Activated T-helper 17 cell treated with anti-CD3 and anti-CD28 coated beads, Interleukin-2, amount 50 U/mL, for 72 hours (primary cell): ENCODE measurements at places on chromosomes 6 and 20.

DNA sequence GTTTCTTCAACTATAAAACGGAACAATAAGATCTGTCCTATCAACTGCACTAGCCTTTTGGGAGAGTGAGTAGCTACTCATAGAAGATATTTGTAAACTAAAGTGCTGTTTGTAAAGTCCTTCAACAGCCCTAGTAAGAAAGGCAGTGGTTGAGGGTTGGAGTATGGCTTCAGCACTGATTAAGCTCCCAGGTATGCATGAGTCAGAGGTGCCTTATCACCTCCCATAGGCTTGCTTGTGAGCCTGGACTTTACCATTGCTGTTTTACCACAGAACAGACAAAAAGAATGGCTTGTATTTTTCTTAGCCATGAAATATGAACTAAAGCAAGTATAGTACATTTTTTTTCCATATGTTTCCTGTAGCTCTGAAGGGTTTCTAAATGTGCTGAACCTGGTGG lies 44.1 kb downstream of the SAMD3 start:
- ATAC-seq: peak; percentile 24

GRCh38 chr6:134172020-134172705 lies 119.7 kb upstream of the SLC2A12 start:
- no peak for ATAC-seq

- ATAC-seq: no peak
Measured at GRCh38 chr6:37225350-37226169, 32.0 kb upstream of the TBC1D22B start.

GRCh38 chr20:7094438-7094997 lies 327.0 kb downstream of the BMP2 start:
- no peak for ATAC-seq

DNA sequence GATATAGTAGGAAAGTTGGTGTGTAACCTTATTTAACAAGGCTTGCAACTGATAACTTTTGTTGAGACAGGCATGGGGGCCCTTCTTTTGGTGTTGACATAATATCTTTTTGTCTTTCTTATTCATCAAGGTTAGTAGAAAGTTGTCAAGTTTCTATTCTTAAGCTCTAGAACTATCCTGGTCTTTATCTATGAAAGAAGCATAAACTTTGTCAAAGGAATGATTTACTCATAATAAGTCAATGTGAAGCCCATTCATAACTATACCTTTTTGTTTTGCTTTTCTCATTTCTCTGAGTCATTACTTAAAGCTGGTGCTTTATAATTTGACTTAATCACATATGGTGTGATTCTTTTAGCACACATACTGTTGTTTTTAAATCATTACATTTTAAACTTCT lies 312.4 kb downstream of the UTRN start:
- ATAC-seq: peak; percentile 96

DNA sequence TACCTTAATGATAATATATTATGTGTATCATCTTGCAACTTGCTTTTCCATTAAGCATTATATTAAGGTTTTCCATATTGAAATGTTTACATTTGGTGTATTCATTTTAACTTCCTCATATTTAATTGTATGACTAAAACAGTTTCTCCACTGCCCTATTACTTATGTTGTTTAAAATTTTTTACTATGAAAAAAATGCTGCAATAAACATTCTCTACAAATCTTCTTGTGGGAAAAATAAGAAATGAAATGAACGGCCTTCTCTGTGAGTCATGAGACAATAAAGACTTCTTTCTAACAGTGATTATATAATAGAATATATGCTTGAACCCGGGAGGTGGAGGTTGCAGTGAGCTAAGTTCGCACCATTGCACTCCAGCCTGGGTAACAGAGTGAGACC lies 25.5 kb downstream of the FASTKD5 start:
- ATAC-seq: no peak

- ATAC-seq: no peak
Measured at GRCh38 chr6:79869184-79869583, 78.2 kb downstream of the ELOVL4 start.

DNA sequence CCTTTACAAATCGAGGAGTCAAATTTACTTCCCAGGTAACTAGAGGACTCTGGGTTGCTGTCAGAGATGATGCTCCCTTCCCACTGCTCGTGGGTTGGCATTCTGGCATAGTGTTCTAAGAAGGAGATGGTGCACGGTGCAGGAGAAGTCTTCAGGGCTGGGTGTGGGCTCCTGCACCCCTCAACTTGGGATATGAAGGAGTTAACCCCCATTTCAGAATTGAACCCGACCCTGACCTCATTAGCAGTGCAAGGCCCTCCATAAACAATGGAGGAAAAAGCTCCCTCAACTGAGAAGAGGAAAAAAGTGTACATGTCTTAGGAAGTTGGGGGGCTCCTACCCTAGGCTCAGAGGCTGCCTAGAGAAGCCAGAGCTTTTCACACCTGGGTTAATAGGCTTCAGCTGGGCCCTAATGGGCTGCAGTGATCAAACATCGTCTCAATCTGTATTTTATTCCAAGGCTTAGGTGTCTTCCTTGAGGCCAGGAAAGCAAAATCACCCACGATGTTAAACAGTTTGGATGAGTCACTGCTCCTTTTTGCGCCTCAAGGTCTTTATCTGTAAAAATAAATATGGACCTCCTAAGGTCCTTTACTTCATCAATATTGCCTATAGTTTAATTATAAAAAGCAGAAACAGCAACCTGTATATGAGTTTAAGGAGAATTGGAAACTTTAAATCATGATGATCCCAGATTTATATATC lies 29.4 kb downstream of the TFAP2B start:
- no peak for ATAC-seq

DNA sequence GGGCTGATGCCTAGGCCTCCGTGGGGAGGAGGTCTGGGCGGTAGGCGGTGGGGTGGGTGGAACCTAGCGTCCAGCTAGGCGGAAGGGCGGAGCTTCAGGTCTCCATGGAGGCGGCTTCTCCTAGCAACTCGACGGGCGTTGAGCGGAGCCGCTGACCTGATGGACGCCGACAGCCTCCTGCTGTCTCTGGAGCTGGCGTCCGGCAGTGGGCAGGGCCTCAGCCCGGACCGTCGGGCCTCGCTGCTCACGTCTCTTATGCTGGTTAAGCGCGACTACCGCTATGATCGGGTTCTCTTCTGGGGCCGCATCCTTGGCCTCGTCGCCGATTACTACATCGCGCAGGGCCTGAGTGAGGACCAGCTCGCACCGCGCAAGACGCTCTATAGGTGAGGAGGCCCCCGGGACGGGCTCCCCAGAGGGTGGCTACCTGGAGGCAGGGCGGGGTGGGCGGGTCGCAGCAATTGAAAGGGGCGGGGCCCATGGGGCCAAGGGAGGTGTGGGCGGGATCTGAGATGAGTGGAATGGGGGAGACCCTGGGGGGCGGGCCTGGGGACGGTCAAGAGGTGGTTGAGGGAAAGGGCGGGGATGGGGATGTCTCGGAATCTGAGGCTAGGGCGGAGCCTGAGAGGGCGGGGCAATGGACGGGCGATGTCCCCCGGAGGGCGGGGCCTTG lies at the start of gene RSPH9:
Gene RSPH9 (plus strand): TSS at position 97 of the 673 bp plus-strand sequence. CDS start 63 bp downstream, at position 160.
- ATAC-seq: peak; percentile 92

DNA sequence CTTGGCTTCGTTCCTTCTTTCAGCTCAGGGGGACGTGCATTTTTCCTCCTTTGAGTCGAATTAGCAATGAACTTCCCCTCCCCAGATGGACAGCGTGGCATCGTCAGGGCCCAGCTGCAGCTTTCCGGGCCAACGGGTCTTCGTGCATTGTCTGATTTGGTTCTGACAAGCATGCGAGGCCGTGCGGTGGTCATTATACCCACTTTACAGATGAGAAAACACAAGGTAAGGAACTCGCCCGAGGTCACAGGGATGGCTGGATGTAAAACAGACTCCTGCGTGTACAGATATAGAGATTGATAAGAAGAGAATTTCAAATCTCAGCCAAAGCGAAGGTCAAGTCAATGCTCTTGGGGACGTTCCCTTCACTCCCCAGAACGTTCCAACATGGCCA lies 187.6 kb upstream of the SULF2 start:
- no peak for ATAC-seq

GRCh38 chr6:106727480-106728149 lies 98.2 kb downstream of the QRSL1 start:
- ATAC-seq: no peak

DNA sequence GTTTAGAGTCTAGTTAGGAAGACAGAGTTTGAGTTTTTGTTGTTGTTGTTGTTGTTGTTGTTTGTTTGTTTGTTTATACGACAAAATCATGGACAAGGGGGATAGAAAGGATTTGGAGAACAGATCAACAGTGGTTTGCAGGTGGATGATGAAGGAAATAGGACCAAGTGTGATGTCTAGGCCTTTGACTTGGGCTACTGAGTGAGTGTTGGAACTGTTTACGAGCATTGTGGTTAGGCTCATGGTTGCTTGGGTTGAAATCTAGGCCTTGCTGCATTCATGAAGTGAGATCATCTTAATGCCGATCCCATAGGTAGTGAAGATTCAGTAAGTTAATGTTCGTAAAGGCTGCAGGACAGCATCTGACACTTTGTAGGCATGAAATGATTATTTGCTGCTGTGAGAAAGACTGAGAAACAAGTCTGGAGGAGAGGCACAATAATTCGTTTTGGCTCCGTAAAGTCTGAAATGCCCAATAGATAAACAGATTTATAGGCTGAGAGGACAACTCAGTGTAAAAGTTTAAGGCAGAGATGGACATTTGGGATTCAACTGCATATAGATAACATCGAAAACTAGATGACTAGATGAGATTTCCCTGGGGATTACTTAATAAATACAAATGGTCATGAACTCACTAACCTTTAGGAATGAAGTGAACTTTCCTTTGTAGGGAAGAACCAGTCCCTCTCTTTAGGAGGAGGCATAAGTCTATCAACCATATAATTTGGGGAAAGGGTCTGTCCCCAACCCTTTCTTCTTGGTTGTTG lies 70.0 kb downstream of the HDDC2 start:
- no peak for ATAC-seq

- ATAC-seq: no peak
Measured at GRCh38 chr6:168791917-168792316, 350.9 kb downstream of the SMOC2 start.

DNA sequence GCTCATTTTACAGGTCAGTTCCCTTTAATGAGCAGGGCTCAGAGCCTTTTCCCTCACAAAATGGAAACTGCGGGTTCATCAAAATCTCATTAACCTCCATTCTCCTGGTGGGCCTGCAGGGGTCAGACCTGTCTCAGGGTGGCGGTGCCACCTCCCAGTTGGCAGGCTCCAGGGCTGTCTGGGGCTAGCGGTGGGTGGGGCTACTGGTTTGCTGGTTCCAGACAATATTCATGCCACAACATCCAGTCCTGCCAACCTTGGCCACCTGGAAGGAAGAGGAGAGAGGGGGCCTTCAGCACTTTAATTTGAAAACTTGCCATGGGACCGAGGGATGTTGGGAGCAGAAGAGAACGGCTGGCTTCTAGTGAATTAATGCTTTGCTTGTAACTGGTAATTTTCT lies 41.9 kb upstream of the CTNNBL1 start:
- ATAC-seq: peak; percentile 74

DNA sequence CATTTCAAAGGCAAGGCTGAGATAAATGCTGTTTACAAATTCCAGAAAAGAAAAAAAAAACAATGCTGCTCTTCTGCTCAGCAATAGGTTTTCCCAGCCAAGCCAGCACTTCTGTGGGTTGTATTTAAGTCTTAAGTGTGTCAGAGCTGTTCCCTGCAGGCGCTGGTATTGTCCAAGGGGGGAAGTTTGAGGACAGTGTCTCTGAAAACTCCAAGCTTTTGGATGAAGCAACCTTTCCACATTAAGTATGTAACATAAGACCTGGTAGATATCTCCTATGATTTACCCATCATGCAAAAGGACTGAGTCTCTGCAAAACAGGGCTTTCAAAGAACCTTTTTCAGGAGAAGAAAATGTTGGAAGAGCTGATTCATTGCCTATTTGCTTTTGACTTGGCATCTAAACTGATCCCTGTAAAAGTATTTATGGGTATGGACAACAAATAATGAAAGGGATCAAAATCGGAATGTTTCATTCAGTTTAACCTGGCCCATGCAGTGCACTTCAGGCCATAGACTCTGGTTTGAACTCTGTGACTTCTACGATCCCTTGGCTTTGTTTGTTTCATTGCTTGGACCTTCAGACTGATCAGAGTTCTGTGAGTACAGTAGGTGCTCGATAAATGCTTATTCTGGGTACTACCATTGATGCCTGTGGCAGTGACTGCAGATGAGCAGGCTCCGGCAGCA lies 16.1 kb upstream of the PLG start:
- ATAC-seq: no peak

DNA sequence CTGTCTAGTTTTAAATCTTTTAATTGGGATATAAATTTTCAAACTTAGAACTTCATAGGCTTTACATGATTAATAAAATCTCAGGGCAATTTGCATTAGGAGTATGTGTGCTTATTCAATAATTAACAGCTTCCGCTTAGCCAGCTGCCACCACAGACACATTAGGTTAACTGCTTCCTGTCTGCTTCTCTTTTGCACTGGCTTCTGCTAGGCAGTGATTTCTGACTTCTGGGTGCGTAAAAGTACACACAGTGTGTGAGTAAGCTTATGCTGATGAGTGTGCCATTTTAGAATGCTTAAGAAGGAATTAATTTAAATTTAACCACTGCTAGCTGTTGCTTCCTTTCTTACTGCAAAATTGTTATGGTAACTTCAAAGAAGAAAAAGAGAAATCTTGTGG lies 73.9 kb downstream of the F13A1 start:
- ATAC-seq: no peak

- no peak for ATAC-seq
Measured at GRCh38 chr6:117840541-117840983, 66.5 kb upstream of the SLC35F1 start.

DNA sequence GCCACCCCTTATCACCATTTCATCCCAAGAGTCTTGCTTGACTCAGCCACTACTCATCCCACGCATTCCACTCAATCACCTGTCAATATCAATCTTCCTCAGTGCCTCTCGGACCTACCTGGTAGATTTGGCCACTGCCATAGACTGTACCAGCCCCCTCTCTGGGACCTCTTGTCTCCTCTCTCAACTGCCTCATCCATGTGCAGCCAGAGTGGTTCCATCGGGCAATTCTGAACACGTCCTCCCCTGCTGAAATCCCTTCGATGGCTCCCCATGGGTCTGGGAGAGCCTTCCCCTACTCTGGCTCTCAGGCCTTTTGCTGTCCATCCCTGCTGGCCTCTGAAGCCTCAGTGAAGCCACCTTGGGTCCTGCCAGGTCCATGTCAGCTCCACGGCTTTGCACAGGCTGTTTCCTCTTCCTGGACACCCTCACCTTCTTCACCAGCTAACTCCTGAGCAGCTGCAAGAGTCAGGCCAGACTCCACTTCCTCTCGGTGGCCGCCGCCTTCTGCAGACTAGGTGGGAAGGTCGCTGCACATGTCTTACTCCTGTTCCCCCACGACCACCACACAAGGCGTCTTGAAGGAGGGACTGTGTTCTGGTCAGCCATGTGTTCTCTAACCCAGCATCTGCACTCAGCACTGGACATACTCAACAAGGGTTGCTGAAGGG lies 120.4 kb downstream of the TOX2 start:
- ATAC-seq: no peak
